ENCODE measurements at places on chromosomes 16 and 17.

DNA sequence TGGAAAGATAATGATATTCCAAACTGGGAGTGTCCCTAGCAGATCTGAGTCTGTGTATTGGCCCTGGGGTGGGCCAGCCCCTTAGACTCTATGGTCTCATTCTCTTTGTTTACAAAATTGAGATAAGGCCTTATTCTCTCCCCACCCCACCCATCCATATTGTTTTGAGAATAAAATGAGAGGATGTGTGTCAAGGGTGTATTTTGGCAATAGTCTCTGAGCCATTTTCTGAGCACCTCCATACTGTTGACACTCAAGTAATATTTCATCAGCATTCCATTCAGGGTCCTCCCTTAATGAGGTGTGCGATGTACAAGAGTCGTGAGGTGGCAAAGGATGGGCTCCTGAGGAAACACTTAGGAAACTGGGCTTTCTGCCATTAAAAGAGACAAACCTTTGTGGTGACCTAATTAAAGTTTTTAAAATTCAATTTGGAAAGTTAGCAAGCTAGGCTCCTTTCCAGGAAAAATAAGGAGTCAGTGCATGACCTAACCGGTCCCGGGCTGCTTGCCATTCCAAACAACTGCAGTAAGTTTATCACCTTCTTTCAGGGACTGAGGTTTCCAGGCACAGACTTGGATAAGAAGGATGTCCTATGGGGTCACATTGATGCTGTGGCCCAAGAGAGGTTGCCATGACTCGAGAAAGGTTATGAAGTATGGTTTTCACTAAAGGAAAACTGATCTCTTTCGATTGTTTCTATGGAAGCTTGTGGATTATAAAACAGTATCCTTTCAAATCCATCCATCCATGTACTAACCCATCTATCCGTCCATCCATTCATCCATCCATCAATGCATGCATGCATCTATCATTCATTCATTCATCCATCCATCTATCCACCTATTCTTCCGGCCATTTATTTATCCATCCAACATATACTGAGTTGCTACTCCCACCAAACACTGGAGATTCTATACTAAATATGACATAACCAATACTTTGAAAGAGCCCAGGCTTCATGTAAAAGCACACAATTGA is 443.3 kb downstream of the UTP18 start:
- no peak for DNase-seq

DNA sequence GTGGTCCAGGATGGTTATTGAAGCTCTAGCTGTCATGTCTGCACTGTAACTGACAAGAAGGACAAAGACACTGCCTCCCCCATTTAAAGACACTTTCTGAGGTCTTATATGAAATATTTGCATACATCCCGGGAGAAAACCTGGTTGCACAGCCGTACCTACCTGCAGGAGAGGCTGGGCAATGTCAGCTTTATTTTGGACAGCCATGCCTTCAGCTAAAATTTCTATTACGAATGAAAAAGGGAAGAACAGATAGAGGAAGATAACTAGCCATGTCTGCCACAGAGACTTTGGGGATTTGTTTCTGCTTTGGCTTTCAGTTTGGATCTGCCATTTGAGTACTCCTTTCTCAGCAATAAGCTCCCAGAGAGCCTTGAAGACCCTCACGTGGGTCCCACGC is 19.0 kb downstream of the SLC7A6 start:
- no peak for DNase-seq

- no peak for DNase-seq
These were observed 29.4 kb downstream of the HLF start for GRCh38 chr17:55294042-55294751.

GRCh38 chr17:28597606-28598383 is 1.0 kb downstream of the SPAG5 start:
- DNase-seq, result no peak

GRCh38 chr16:73565263-73565662 is 517.3 kb upstream of the ZFHX3 start:
- DNase-seq, result no peak

DNA sequence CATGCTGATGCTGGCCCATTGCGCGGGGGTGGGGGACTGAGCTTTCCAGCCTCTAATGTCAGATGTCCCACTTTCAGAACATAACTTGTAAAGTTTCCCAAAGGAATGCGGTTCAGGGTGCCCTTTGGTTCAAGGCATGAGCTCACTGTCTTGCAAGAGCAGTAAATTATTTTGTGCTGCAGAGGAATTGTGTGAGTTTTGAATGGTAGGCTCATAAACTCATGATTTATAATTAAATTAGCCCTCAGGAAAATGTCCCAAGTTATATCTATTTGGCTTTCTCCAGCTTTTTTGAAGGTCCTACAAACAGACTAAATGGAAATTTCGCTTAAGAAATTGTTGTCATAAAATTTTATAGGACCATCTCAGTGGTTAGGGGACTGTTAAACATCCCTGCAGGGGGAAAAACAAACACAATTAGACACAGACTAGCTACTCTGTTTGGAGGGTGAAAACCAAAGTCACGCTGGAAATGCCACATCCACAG is 321.8 kb downstream of the HS3ST3B1 start:
- no peak for DNase-seq

- DNase-seq, result no peak
These were observed 8.3 kb downstream of the XYLT2 start for GRCh38 chr17:50354198-50354597.

DNA sequence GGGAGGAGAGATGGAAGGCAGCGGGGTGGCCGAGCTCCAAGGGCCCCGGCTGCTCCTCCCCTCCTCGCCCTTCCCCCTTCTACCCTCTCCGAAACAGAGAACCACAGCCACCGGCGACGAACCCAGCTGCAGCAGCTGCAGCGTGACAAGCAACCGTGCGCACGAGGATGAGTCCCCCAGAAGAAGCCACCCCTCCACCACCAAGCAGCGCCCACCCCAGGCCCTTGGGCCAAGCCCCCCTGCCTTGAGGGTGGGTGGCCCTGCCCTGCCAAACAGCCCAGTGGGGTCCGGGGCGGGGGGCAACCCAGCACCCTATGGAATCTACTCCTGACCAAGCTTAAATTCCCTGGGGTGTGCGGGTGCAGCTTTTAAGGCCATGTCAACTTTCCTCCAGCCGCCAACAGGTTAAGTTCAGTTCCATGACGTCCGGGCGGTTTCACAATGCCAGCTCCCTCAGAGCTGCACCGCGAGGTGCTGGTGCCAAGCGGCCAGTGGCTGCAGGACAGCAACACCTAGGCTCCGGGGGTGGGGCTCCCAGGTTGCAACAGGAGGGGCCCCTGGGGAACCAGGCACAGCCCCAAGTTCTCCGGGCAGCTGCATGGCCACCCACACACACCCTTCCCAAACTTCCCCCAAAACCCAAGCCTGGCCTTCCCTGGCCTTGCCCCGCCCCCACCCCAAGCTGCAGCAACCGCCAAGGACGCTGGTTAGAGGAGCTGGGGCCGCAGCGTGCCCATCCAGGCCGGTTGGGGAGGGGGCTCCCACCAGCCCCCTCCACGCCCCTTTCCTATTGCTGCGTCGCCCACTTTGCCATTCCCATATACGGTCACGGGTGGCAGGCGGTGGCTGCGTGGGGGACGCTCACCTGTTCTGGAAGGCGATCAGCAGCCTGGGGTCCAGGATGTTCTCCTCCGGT is 2.0 kb downstream of the CBX4 start:
- peak; percentile 33 for DNase-seq

DNA sequence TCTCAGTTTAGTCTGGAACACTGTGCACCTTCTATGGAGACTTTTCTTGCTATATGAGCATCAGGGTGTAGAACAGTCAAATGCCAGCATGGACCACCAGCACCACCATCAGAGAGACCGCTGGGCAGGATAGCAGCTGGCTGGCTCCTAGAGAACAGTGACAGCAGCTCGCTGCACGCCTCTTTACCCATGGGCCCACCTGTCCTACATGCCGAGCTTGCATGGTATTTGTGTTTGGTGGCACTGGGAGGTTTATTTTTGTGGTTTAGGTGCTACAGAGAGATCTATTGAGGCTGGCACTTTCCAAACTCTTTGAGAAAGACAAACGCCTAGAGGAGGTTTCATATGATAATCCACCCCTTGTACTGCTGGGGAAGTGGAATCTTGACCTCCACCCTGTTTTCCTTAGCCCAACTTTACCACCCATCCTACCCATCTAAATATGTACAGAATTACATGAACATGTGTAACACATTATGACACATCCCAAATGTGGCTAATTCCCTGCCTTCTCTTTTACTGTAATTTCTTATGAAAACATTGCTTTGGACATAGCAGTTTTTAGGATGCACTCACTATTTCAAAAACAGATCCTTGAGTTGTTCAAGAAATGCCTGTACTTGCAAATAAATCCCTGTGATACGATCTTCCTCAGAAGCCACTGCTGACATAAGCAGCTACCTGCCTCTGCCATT is 46.3 kb downstream of the COG7 start:
- DNase-seq, result no peak

DNA sequence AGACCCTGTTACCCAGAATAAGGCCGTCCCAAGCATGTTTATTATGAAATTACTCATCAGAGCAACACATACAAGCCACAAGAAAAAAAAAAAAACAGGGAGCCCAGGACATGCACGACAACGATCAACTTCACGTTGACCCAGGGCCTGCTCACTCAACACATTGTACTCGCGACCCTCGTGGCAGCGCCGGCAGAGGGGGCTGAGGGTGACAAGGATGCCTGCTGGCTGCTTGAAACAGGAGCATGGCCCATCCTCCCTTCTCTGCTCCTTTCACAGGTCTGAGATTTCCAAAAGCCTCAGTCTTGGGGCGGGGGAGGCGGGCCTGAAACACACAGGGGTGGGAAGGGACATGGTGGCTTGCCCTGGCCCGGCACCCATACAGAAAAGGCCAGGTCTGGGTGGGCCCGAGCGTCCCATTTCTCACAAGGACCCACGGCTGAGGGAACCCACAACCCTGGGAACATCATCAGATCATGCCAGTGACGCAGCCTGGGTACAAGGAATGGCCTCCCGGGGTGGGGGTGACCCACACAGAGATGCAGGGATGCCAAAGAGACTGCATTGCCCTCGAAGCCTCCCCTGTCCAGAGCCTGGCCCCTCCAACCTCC is 21.1 kb upstream of the C16orf95 start:
- no peak for DNase-seq

- DNase-seq, result no peak
These were observed 26.0 kb upstream of the ZNF469 start for GRCh38 chr16:88356727-88357199.

GRCh38 chr17:68013385-68013784 is 17.1 kb upstream of the C17orf58 start:
- no peak for DNase-seq

GRCh38 chr16:53864819-53865493 is 161.0 kb downstream of the FTO start:
- DNase-seq, result no peak

GRCh38 chr16:50666658-50667496 is 14.2 kb downstream of the SNX20 start:
- DNase-seq, result peak; percentile 46

DNA sequence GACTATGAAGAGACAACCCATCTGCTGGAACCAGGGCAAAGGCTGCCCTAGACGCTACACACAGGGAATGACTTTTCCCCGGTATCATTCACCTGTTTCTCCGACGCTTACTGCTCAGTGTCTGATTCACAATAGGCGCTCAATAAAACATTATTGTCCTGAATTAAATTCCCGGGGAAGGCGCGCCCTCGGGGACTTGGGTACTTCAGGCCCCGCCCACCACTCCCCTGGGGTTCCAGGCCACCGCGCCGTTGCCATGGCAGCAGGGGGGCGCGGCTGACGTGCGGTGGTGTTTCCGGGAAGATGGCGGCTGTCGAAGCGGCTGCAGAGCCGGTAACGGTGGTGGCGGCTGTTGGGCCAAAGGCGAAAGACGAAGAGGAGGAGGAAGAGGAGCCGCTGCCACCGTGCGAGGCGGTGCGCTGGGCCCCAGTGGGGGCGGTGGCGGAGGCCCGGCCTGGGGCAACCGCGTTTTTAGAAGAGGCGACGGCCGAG is at the start of gene RUNDC1:
RUNDC1 (plus strand) TSS at position 292 of the 492 bp plus-strand sequence; CDS start at position 304, 12 bp downstream.
- DNase-seq, result peak; percentile 90

DNA sequence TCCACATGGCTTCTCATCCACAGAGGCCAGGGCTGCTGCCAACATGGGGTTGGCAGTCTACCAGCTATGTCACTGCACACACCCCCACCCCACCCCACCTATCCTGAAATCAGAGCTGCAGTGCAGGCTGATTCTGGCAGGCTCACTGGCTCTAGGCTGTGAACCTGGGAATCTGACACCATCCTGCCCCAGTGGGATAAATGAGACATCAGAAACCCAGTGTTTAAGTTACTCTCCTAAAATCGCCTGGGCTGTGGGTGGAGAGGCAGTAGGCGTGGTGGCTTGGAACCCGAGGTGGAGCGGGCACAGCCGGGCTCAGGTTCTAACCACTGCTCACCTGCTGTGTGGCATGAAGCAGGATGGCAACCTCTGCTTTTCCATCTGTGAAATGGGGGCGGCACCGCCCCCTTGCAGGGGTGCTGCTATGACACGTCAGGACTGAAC is 5.6 kb downstream of the SLC38A8 start:
- DNase-seq, result no peak

- DNase-seq, result peak; percentile 3
These were observed 95.2 kb upstream of the AXIN2 start for GRCh38 chr17:65656390-65657250.

GRCh38 chr16:27318392-27319256 is 4.8 kb downstream of the IL4R start:
- DNase-seq, result peak; percentile 33

GRCh38 chr17:20074489-20074888 is 65.3 kb downstream of the SPECC1 start:
- no peak for DNase-seq

DNA sequence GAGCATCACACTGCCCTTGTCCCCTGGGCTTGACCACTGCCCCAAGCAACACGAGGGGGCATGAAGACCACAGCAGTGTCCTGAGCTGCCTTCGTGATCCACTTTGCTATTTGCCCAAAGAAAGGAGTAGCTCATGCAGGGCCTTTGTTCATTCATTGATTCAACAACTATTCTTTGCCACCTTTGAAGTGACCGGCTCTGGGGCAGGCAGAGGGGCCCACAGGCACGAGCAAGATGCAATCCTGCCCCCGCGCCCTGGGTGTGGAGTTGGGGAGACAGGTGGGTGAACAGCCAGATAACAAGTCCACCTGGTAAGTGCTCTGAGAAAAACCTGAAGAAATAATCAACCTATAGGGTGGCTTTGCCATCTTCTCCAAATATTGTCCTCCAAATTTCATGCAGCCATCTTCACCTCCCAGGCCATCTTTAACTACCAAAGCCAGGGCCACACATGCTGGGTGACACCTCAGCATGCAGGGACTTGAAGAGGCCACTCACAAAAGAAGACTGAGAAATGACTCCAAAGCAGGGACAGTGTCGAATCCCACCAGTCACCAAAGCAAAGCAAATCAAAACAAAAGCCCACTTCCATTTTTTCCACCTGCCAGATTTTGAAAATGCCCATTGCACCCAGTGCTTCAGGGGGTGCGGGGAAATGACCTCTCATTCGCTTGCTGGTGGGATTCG is 18.2 kb upstream of the RBFOX3 start:
- DNase-seq, result no peak

GRCh38 chr16:89357055-89357816 is 133.1 kb downstream of the ANKRD11 start:
- peak; percentile 55 for DNase-seq

All from stimulated activated CD8-positive, alpha-beta memory T cell treated with anti-CD3 and anti-CD28 coated beads, Interleukin-4, amount 100 ng/mL, for 24 hours (primary cell).